ENCODE measurements at places on chromosomes 1 and 21.

DNA sequence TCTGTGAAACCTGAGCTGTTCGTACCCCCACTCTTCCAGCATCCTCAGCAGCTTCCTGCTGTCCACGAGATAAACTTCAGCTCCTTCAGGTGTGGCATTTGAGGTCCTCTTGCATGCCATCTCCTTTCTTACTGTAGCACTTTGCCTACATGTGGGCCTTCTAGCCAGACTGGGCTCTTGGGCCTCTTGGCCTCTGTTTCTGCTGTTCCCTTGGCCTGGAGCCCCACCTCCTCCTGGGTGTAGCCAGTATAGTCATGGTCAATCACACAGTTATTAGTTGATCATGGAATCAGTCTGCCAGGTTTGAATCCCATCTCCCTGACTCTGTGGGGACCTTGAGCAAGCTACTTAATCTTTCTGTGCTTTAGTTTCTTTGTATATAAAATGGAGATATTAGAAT is 26.4 kb downstream of the TMEM53 start:
- no peak for DNase-seq

GRCh38 chr1:54928327-54928726 is 41.3 kb upstream of the DHCR24 start:
- DNase-seq = no peak

DNA sequence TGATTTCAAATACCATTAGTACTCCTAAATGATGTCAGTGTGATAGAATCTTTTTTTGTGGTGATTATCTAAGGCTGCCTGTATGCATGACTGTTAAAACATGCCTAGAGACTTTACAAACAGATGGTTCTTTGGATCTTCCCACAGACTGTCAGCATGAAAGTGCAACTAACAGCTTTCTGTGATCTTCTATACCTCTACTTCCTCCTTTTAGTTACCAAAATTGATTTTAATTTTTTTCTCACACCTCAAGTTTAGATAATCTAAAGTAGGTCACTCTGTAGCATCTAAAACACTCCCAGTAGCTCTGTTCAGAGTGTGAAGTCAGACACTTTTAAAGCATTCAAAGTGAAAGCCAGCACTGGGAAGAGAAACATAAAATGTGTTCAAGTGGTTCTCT is 534.5 kb downstream of the PTPRC start:
- no peak for DNase-seq

GRCh38 chr1:35574125-35574654 is 1.1 kb downstream of the TFAP2E start:
- no peak for DNase-seq

DNA sequence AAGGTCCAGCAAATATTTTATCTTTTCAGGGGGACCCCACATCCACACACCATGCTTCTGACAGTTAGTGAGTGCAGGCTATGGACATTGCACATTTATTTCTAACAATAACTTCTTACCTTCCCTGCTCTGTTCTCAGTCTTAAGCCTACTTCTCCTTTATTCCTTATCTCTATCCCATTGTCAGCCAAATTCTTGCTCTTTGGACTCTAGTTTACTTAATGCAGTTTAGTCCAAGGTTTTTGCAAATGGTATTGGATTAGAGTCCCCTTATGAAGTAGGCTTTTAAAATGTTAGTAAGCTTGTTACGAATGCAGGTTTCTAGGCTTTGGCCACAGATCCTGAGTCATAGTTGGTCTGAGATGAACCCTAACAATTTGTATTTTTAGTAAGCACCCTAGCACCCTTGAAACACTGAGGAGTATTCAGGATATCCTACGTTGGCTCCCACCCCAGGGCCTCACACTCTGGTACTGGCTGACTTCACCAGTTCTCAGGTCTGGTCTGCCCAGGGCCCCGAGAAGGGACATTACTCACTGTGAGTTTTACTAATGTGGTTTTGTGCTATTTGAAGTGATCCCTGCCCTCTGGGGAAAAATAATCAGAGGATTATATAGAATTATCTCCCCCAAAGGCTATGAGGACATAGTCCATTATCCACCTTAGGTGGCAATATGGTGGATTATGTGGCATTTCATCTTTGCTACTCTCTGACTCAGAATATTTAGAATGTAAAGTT is 239.5 kb downstream of the TGFB2 start:
- no peak for DNase-seq

DNA sequence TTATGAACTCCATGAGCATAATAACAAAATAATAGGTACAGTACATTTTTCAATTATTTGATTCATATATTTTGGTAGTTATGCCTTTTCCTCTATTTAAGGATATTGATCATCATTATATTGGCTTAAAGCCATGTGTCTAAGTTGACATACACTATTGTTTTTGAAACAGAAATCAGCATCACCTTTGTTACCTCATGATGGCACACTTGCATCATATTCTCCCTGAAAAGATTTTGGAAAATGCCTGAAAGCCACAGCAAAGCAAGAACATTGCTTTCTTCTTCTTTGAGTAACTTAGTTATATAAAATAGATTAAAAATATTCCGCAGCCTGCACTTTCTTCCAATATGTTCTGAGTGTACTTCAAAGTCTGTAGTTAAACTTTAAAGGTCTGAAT is 33.3 kb downstream of the TMPRSS15 start:
- DNase-seq = no peak

DNA sequence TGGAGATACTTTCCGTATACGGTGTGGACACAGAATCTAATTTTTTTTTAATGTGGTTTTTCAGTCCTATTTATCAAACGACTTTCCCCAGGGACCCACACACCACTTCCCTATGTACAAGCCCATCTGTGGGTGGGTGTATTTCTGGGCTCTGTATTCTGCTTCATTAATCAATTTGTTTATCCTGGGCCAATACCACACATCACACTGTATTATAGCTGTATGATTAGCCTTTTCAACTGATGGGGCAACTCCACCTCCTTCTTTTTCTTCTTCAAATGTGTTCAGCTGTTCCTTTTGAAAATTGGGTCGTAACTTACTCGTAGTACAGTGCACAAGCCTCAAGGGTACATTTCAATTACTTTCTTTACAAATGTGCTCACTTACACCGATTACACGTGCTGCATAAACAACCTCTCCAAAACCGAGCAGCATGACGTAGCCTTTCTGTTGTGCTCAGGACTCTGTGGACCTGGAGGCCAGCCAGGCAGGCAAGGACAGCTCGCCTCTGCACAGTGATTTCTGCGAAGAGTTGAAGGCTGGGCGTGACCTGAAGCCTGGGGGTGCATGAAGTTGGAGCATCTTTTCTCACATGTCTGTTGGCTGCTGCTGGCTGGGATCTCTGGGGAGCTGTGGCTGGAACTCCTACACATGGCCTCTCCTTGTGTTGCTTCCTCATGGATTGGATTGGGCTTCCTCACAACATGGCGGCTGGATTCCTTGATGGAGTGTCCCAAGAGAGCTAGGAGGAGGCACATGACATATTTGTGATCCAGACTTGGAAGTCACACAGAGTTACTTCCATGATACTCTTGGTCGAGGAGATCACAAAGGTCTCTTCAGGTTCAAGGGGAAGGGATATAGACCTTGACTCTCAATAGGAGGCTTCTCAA is 126.5 kb downstream of the CRYAA start:
- DNase-seq = no peak

DNA sequence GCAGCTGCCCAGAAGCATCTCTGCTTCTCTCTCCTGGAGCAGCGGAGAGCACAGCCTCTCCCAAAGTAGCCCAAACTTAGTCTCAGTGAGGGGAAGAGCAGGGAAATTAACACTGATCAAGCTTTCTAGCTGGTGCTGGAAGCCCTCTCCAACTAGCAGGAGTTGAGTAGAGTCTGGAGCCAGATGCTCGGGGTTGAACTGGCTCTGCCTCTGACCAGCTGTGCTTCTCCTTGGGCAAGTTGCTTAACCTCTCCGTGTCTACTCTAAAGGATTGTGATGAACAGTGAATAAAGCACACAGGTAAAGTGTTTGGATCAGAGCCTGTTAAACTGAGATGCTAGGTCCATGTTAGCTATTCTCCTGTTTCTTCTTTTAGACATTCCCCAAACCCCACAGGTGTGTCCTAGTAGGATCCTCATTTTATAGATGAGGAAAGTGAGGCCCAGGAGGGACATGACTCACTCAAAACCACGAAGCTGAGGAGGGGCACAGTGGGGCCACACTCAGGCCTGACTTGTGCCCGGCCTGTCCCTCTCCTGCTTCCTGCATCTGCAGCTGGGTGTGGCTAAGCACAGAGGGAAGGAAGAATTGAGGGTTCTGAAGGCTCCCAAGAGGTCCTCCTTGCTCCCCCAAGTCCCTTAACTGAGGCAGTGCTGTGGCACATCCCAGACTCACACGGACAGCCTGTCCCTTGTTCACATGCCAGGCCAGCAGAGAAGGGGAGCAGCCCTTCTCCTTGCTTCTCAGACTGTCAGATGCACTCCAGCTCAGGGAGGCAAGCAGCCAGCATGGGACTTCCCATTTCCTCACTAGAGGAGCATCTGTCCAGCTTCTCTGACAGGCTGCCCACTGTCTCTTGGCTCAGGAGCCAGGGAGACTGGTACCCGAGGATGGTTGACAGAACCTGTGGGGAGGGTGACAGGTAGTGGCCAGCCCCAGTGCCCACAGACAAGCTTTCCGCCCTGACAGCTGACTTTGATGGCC is 152.0 kb upstream of the IGSF21 start:
- no peak for DNase-seq

DNA sequence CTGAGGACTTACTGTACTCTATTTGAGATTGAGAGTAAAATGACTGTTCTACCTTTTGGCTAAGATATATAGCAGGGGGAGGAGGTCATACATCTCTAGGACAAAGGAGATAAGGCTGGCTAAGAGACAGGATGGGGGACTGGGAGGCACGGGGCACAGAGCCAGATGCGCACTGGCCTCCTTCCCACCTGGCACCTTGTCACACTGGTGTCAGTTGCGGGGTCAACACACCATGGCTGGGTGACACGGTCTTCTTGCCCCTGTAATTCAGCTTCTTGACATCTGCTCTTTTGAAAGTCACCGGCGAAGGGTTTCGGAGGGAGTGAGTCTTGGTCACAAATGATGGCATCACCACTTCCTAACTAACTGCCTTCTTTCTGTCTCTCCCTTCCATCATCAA is 177.3 kb downstream of the ZSCAN20 start:
- DNase-seq = no peak

- no peak for DNase-seq
Observed at GRCh38 chr21:45393833-45394638, 10.9 kb upstream of the COL18A1 start.

- no peak for DNase-seq
Observed at GRCh38 chr1:4119516-4120220, 219.6 kb upstream of the C1orf174 start.

DNA sequence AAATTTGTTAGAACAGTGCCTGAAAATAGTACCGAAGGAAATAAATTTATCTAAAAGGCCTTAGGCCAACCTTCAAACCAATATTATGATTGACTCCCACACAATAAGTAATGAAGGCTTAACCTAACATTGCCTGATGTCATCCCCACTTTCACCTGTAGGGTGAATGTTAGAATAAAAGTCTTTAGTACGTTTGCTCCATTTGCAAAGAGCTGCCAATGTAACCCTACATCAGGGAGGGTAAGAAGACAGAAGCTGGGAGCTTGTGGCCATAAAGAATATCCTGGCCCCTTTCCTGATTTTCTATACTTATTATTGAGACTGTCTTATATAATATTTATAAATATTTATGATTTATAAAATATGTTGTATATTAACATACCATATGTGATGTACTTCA is 661.8 kb upstream of the CXADR start:
- no peak for DNase-seq

DNA sequence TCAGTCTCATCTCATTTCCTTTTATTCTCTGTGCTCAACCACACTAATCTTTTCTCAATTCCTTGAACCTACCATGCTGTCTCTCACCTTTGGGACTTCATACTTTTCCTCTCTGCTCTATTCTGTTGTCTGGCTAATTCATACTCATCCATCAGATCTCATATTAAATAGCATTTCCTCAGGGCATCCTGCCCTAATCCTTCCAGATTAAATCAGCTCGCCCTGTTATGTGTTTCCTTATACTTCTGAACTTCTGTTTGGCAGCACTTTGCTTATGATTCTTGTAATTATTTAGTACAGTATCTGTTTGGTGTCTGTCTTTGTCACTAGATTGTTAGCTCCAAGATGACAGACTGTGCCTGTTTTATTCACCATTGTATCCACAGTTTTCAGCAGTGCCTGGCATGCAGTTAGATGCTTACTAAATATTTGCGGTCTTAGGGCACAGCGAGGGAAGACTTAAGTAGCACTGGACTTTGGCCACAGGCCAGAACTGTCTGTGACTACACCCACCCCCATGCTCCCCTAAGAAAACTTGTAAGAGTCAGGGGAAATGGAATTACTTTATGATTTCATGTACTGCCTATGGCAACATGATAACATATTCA is 9.9 kb upstream of the CAP1 start:
- DNase-seq = no peak

- DNase-seq = no peak
Observed at GRCh38 chr1:115196296-115196695, 107.0 kb upstream of the TSPAN2 start.

DNA sequence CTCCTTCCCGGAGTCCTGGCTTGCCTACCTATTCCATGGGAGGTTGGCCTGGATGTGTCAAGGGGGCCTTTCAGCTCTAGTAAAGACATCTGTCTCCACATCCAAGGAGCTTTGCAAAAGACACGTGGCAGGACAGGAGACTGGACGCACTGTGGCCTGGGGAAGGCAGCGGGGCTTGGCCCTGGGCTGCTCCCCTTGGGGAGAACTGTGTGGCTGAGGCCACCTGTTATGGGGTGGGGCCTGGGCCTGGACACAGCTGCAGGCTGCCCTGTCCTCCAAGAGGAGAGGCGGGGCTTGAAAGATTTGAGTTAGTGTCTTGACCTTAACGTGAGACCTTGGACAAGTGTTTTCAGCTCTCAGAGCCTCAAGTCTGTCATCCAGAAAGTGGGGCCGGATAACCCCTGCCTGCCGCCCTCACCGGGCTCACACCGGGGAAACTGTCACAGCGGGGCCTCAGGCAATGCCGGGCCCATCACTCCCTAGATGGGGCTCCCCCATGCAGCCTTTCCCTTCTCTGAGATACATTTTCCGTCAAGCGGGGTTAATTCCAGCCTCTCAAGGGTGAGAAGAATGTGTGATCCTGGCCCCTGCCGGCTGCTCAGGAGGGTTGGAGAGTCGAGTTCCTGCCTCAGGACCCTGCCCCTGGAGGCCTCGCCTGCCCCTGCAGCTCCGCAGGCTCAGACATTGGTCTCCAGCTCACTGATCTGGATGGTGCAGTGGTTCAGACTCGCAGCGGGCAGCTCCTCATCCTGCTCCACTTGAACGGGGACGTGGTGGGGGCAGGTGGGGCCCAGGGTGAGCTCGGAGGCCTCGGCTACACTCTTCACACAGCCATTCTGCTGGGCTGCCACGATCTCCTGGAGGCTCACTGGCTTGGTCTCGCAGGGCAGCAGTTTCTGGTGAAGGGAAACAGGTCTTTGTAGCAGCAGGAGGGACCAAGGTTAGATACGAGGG is 25.6 kb downstream of the PODN start:
- DNase-seq = no peak

- DNase-seq = no peak
Observed at GRCh38 chr1:157512036-157512969, 40.0 kb downstream of the FCRL5 start.

Measured in HEK293T (cell line).